ENCODE measurements at places on chromosomes 5 and 9.

GRCh38 chr5:92977846-92978540 is 603.0 kb downstream of the NR2F1-AS1 start:
- no peak for DNase-seq

- no peak for DNase-seq
These were observed 30.2 kb upstream of the SLC9A3 start for GRCh38 chr5:554284-554988.

DNA sequence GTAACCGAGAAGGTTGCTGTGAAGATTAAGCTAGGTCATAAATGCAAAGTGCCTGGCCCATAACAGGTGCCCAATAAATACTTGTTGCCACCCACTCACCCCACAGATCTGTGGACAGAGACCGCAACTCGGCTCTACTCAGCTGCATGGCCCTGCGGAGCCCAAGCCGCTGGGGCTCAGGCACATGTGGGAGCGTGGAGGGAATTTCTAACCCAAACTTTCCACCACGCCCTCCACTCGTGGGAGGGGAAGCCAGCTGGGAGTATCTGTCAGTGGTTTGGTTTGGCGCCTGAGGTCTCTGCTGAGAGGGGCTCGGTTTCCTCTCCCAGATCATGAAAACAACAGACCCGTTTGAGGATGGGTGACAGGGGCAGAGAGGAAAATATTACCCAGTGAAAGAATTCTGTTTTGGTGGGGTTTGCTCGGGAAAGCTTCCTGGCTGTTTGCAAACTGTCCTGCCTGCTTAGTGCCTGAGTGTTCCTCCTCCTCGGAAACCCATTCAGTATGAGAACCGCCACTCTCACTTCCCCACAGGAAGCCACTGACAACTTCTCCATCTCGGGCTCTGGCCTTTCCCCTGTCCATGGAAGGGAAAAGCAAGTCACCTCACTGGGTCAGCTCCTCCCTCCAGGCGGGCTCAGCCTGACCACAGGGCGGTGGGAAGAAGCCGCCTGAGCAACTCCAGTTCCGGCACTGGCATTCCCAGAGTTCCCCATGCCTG is 60.1 kb downstream of the RGS3 start:
- no peak for DNase-seq

DNA sequence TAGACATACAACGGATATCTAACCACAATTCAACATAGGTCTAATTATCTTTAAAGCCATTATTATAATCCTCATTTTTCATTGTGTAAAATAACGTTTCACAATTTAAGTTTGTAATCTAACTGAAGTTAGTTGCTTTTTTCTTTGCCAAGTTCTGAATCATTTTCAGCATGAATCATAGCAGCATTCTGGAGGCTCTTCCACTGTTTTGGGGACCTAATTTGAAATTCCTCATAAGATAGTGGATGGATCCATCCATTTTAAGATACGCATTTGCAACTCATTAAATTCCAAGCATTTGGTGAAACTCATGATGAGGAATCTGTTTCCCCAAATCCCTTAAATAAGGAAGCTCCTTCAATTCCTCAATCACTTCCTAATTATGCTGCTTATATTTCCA is 447.1 kb upstream of the CDH10 start:
- no peak for DNase-seq

DNA sequence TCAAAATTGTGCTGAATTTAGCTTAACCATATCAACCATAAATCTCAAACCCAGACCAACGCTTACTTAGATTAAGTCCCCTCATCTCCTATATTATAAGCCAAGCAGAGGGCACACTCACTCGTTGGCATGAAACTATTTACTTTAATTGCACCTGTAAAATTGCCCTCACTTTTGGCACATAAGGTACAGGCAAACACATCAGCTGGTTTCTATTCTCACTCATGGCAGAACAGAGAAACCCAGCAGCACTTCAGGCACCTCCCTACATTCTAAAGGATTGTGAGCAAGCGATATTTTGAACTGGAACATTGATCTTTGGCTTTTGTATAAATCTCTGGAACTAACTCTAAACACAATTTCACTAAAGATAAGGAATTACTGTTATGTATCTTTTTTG is 845.6 kb upstream of the CDH6 start:
- DNase-seq: no peak

- DNase-seq: no peak
These were observed at the start of gene WNK2 for GRCh38 chr9:93183663-93184431. WNK2 (plus strand) TSS chr9:93184139; CDS start chr9:93184930, 791 bp downstream.

- DNase-seq: peak; percentile 1
These were observed 36.2 kb downstream of the FBXL17 start for GRCh38 chr5:108345541-108346171.

GRCh38 chr9:27377147-27377807 is 80.3 kb upstream of the EQTN start:
- no peak for DNase-seq

GRCh38 chr5:149387982-149388381 is 8.9 kb upstream of the IL17B start:
- no peak for DNase-seq

DNA sequence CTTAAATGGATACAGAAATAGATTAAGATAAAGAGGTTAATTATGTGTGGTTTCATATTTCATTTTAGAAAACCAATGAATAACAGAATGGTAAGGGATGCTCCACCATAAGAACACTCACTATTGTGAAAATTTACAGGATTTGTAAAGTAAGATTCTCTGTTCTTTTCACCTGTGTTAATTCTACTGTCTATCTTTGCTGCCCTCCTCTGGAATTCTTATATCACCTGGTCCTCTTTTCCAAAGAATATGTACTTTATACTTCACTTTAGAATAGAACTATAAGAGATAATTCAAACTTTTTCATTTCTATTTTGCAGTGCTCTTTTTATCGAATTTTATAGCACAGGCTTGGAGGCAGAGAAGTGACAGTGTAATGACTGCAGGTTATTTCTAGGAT is 213.4 kb downstream of the LURAP1L start:
- DNase-seq: no peak

DNA sequence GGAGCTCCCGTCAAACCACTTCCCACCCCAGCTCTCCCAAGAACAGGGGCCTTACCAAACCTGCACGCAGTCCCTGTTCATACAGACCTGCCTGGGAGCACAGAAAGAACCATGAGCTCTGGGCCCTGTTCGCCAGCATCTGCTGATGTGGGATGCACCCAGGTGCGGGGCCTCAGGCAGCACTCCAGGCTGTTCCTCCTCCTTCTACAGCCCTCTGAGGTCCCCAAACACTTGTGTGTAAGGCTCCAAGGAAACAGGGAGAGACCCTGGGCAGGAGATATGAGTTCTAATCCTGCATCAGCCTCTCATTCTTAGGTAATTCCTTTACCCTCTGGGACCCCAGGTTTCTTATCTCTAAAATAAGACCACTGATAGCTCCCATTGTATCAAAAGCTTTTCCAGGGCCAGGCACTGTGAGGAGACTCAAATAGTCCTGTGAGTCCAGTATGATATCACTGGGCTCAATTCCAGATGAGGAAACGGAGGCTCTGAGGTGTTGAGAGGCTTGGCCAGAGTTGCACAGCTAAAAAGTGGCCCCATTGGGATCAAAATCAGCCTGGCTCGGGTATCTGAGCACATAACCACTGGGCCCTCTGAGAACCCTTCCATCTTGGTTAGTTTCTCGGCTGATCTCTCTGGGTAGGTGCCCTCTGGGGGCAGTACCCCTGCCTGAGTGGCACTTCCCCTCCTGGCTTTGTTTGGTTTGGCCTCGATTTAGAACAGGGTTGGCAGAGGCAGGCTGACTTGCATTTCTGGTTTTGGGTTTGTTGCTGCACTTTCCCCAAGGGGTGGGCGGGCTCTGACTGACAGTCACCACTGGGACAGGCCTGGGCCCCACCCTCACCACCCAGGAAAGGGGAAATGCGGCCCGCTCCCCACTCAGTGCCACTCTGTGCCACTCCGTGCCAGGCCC is 116.8 kb downstream of the RGS3 start:
- DNase-seq: no peak

DNA sequence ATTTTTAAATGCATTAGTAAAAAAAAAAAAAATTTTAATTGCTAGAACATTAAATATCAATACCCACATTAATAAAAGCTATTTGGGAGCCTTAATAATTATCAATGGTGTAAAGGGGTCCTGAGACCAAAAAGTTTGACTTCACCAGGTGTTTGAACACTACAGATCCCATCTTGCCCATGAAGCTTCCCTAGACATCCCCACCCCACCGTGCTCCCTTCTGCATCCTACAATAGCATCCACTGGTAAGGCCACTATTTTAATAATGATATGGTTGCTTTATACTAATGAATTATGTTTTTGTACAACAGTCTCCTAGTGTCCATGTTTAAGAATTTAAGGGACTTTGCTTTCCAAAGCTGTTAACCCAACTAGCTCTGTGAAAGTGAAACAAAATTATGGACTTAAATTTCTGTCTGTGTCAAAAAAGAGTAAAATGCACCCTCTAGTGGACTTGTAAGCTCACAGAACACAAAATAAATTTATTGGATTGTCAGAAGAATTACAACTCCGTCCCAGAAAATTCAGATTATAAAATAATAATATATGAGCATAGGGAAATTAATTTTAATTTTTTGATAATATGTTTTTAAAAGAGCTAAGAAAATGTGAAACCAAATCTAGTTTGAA is 76.0 kb downstream of the ARL15 start:
- DNase-seq: no peak

GRCh38 chr5:93800988-93801811 is 59.8 kb upstream of the POU5F2 start:
- DNase-seq: no peak

GRCh38 chr5:133864711-133865110 is 103.7 kb downstream of the C5orf15 start:
- no peak for DNase-seq

DNA sequence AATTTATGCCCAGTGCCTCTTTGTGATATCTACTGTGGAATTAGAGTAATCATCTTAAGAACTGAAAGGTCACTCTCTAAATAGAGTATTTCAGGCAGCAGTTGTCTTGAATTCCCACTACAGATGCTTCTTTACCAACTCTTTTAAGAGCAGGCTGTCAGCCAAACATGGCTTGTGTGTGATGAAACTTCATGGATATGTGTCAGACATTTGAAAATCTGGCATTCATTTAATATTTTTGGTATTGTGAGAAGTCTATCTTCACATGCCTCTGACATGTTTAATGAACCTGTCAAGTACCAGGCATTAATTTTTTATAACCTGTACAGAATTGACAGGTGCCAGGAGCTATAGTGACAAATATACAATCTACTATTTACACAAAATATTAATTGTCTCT is 318.6 kb downstream of the CDH9 start:
- no peak for DNase-seq

GRCh38 chr5:126521130-126521529 is 73.9 kb downstream of the ALDH7A1 start:
- no peak for DNase-seq

DNA sequence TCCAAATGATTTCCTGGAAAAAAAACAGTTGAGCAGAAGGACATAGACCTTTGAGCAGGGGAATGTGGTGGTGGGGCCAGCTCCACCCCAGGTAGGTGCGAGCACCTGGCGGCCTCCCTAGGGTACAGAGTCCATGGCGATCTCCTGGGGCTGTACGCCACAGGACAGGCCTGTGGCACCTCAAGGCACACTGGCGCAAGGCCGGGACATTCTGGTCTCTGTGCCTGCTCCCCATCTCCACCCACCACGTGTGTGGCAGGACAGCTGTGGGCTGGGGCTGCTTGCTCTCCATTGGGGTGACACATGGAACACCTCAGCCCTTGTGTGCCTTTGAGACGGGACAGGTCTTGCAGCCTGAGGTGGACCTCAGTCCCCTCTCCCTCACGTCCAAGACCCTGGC is 25.2 kb downstream of the WNK2 start:
- no peak for DNase-seq

- DNase-seq: no peak
These were observed 176.7 kb upstream of the TBC1D2 start for GRCh38 chr9:98432134-98432533.

GRCh38 chr5:173925449-173926071 is 37.4 kb downstream of the CPEB4 start:
- no peak for DNase-seq

GRCh38 chr9:36820392-36820861 is 213.6 kb downstream of the PAX5 start:
- DNase-seq: no peak

DNA sequence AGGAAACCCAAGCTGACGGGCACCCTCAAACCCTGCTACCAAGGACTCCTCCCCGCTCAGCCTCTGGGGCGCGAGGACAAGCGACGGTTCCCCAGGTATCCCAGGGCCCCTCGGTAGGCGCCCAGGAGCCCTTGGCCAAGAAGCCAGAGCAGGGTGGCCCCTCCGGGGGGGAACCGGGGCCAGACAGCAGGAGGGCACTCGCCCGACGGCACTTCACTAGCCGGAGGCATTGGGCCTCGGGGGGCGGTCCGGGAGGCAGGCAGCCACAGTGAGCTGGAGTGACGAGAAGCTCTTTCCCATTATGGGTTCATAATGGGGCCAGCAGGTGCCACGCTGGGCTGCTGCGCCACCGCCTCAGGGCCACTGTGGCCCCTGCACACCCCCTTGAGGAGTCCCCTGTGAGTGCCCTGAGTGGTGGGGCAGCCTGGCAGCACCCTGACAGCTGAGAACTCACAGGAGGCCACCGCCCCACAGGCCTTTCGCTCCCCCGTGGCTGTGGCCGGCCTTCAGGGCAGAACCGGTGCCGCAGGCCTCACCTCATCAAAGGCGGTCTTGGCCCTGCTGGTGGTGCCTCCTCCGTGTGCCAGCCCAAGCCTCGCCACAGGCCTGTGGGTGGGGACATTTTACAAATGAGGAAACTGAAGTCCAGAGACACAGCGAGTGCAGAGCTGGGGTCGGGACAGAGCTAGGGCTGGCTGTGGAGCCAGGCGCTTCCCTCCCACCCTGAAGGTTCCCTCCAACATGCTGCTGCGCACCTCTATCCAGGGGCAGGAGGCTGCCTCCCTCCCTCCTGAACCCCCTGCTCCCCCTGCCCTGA is 68.7 kb downstream of the PSMB7 start:
- DNase-seq: no peak

DNA sequence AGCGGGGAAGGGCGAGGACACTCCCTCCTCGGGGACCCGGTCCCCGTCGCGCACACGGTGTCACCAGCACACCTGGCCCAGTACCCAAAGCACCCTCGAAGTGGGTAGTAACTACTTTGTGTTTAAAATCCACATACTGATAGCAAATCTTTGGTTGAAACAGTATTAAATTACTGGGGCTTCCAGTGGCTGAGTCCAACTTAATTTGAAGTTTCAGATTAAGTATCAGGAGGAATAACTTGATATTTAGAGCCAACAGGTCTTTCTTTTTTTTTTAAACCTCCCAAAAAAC is 615 bp downstream of the ATG10 start:
- no peak for DNase-seq

GRCh38 chr5:31270396-31270795 is 76.9 kb downstream of the CDH6 start:
- DNase-seq: no peak

DNA sequence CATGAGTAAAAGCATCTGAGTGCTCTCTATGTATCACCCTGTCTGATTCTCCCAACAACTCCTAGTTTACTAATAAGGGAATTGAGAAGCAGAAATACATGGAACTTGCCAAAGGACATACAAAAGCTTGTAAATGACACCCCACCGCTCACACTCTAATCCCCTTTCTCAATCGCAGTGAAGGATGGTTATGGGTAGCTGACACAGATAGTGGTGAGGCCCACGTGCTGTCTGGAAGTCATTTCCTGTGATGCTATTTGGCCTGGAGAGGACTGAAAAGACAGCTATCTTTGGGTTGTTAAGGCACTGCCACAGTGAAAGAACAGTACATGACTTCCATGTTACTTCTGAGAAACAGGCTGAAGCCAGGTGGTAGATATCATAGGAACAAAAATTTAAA is 117.0 kb downstream of the GLIS3 start:
- no peak for DNase-seq

- DNase-seq: peak; percentile 88
These were observed 6.8 kb upstream of the ZBTB34 start for GRCh38 chr9:126853667-126854066.
